ENCODE measurements at places on chromosomes 16 and 17.

DNA sequence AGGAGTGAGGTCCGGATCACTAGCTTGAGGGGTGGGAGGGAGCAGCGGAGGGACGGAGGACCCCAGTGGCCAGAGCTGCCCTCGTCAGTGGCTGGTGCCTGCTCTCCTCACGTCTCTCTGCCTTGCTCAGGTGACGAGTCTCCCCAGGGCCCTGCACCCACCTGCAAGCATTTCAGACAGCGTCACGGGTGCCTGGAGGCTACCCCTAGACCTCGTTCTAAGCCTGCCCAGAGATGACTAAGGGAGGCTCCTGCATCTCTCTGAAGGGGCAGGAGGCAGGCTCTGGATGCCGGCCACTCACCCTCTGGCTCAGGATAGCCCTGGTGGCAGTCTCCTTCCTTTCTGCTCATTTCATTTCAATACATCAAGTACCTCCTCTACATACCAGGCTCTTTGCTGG is 68.8 kb downstream of the MRC2 start:
- no peaks in the 10 kb centered on the region for H3K36me3 ChIP-seq
- DNase-seq: no peak
- no peak overlapping the region for H3K4me3 ChIP-seq
- H3K27ac ChIP-seq: no peak overlapping the region
- H3K27me3 ChIP-seq: peaks cover 9% of the 10 kb centered on the region

- H3K27ac ChIP-seq: no peak overlapping the region
- H3K4me3 ChIP-seq: no peak overlapping the region
- peaks cover 1% of the 10 kb centered on the region for H3K27me3 ChIP-seq
- no peak for DNase-seq
- no peaks in the 10 kb centered on the region for H3K36me3 ChIP-seq
- H3K4me1 ChIP-seq: no peaks in the 10 kb centered on the region
These were observed 8.8 kb downstream of the JUP start for GRCh38 chr17:41777574-41778188.

DNA sequence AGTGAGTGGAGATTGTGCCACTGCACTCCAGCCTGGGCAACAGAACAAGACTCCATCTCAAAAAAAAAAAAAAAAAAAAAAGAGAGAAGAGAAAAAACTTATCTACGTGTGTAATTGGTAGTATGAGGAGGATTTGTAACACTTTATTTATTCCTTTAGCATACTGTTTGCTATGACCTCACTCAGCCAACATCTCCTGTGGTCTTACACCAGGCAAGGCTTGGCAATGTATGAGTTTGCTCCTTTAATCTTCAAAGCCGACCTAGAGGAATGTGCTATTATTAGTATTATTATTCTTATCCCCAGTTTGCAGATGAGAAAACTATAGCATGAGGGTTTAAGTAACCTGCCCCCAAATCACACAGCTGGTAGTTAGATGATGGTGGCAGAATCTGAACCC is 35.8 kb upstream of the HAPSTR1 start:
- peaks cover 5% of the 10 kb centered on the region for H3K27me3 ChIP-seq
- no peak for DNase-seq
- H3K4me3 ChIP-seq: no peak overlapping the region
- H3K36me3 ChIP-seq: no peaks in the 10 kb centered on the region

- H3K27me3 ChIP-seq: no peaks in the 10 kb centered on the region
- no peak for DNase-seq
- no peak overlapping the region for H3K27ac ChIP-seq
- no peaks in the 10 kb centered on the region for H3K4me1 ChIP-seq
- H3K4me3 ChIP-seq: no peak overlapping the region
These were observed 25.6 kb upstream of the ABCC11 start for GRCh38 chr16:48272837-48273421.

DNA sequence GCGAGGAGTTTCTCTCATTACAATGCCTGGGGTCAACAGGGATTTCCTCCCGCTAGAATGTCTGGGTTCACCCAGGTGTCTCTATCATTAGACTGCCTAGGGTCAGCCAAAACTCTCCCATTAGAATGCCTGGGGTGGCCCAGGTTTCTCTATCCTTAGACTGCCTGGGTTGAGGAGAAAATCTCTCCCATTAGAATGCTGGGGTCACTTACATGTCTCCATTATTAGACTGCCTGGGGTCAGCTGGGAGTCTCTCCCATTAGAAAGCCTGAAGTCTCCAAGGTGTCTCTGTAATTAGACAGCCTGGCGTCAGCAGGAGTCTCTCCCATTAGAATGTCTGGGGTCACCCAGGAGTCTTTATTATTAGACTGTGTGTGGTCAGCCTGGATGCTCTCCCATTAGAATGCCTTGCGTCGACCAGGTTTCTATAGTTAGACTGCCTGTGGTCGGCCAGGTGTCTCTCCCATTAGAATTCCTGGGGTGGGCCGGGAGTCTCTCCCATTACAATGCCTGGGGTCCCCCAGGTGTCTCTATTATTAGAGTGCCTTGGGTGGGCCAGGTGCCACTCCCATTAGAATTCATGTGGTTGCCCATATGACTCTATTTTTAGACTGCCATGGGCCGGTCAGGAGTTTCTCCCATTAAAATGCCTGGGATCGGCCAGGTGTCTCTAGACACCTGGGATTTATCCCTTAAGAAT is 2272.1 kb downstream of the TP53TG3F start:
- H3K27ac ChIP-seq: no peak overlapping the region
- no peaks in the 10 kb centered on the region for H3K27me3 ChIP-seq
- no peak overlapping the region for H3K4me3 ChIP-seq
- no peaks in the 10 kb centered on the region for H3K36me3 ChIP-seq

DNA sequence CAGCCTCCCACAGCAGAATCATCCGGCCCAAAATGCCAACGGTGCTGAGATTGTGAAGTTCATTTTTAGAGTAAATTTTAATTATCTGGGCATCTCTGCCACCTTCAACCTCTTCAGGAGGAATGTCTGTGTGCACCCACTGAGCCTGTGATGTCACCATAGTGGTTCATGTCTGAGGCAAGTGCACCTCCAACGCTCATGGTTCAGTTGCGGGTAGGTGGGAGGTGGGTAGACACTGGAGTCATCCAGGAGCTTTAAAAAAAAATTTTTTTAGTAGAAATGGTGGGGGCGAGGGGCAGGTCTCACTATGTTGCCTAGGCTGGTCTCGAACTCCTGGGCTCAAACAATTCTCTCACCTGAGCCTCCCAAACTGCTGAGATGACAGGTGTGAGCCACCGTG is 1.9 kb downstream of the FLYWCH1 start:
- H3K27ac ChIP-seq: no peak overlapping the region
- peaks cover 17% of the 10 kb centered on the region for H3K4me1 ChIP-seq
- no peak for DNase-seq

DNA sequence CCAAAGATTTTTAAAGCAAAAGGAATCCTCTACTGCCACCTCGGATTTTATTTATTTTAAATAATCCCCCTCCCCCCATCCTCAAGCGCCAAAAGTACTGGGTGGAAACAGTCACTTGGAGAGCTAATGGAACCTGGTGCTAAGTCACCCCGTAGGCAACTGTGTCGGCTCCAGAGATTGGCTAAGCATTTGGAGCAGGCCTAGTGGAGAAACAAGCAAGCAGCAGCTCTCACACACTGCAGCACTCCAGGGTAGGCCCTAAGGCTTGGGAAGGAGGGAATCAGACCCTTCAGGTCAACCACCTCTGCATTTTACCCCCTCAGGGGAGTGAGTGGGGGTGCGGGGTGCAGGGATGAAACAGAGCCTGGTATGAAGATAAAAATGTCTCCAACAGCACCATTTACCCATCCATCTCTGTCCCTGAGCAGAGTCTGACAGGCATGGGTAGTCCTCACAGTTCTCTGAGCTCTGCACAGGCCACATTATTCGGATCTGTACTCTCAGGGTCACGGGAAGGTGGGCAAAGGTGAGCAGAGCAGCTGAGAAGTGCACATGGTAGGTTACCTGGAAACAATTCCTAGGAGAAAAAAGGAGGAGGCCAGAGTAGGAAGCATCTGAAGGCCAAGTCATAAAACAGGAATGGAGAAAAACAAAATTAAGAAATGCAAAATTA is 27.2 kb upstream of the STAC2 start:
- H3K36me3 ChIP-seq: peaks cover 3% of the 10 kb centered on the region
- H3K4me1 ChIP-seq: no peaks in the 10 kb centered on the region
- no peak for DNase-seq
- H3K27ac ChIP-seq: no peak overlapping the region

DNA sequence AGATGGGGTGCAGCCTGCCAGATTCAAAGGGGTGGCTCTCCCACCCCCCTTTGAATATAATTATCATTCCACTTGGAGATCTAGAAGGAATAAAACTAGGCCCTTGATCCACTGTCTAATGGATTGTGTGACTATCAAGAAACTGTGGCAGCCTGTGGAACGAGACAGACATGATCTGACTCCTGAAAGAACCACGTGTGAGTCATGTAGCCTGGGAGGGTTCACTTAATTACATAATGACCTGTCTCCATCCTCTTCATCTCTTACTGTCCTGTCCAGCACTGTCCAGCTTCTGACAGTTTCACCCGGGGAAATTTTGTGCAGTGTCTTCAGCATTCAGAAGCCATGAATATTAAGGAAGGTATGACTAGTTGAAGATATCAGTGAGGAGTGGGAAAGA is 43.3 kb upstream of the CDH13 start:
- no peaks in the 10 kb centered on the region for H3K27me3 ChIP-seq
- no peak overlapping the region for H3K4me3 ChIP-seq
- H3K36me3 ChIP-seq: no peaks in the 10 kb centered on the region
- no peaks in the 10 kb centered on the region for H3K4me1 ChIP-seq
- DNase-seq: no peak

DNA sequence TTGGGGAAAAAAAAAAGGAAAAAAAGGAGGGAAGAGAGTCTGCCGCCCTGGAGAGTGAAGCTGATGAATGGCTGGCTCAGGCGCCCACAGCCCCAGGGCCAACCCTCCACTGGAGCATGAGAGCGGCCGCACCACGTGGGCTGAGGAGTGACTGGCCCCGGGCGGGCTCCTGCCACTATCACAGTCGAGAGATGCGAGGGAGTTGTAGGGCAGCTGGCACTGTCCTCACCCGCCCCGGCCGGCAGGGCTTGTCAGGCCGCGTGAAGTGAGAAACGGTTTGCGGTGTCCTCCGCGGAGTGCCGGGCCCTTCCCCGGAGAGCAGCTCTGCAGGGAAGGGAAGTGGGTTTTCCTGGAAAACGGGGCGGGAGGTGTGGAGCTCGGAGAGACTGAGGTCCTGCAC is 45.9 kb downstream of the JPH3 start:
- no peak overlapping the region for H3K27ac ChIP-seq
- H3K36me3 ChIP-seq: no peaks in the 10 kb centered on the region
- no peak overlapping the region for H3K4me3 ChIP-seq
- H3K4me1 ChIP-seq: no peaks in the 10 kb centered on the region

- no peaks in the 10 kb centered on the region for H3K27me3 ChIP-seq
- peak overlapping the region; percentile 91 for H3K27ac ChIP-seq
- peaks cover 24% of the 10 kb centered on the region for H3K4me1 ChIP-seq
- DNase-seq: peak; percentile 47
- H3K36me3 ChIP-seq: peaks cover 14% of the 10 kb centered on the region
These were observed 17.5 kb upstream of the C17orf78 start for GRCh38 chr17:37358098-37358829.

- no peak overlapping the region for H3K4me3 ChIP-seq
- H3K27ac ChIP-seq: no peak overlapping the region
- no peaks in the 10 kb centered on the region for H3K4me1 ChIP-seq
These were observed 19.5 kb upstream of the CPHXL start for GRCh38 chr16:75745823-75746222.

GRCh38 chr17:39139161-39139511 is 12.3 kb downstream of the PLXDC1 start:
- peaks cover 4% of the 10 kb centered on the region for H3K4me1 ChIP-seq
- DNase-seq: no peak
- H3K27ac ChIP-seq: no peak overlapping the region
- H3K27me3 ChIP-seq: no peaks in the 10 kb centered on the region
- no peak overlapping the region for H3K4me3 ChIP-seq

DNA sequence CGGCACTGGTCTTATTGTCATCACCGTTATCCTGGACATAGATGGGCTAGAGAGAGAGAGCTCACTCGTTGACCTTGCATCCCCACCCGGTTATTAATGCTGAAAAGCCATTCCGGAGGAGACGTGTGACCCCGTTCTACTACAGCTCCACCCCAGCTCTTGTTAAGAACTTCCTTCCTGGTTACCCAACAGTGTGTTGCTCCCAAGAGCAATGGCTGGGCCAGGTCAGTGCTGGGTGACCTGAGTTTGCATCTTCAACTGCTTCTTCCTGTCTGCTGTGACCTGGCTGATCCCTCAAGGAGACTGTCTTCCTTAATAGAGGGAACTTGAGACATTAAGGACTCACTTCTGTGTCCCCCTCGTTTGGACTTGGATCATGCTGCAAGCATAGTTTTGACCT is 96.1 kb upstream of the SDK2 start:
- H3K36me3 ChIP-seq: no peaks in the 10 kb centered on the region
- DNase-seq: no peak

DNA sequence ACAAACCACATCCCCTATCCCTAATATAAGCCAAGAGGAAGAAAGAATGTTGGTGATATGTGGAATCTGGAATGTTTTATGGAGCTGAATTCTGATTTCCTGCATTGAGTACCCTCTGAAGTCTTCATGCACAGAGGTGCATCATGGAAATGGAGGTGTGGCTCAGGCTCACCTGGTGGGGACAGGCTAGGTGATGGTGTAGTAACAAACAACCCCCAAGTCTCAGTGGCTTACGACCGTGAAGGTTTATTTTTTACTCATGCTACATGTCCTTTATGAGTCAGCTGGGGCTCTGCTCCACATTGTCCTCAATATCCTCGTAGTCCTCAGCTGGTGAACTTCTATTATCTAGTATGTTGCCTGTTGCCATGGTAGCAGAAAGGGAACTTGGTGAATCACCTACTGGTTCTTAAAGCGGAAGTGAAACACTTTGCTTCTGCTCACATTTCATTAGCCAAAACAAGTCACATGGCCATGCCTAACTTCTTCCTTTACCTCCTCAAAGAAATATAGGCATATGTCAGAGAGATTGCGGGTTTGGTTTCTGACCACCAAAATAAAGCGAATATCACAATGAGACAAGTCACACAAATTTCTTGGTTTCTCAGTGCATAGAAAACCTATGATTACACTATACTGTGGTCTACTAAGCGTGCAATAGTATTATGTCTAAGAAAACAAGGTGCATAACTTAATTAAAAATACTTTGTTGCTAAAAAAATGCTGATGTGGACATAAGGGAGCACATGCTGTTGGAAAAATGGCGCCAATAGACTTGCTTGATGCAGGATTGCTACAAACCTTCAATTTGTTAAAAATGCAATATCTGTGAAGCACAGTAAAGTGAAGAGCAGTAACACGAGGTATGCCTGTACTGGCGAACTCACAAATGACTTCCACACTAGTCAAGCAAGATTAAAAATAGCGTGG is at the start of gene PMFBP1:
Gene PMFBP1 (minus strand): TSS at position 51 of the 930 bp plus-strand sequence. CDS start 947 bp downstream, outside the sequence.
- peaks cover 19% of the 10 kb centered on the region for H3K4me1 ChIP-seq
- H3K27me3 ChIP-seq: no peaks in the 10 kb centered on the region
- peak; percentile 29 for DNase-seq

- no peaks in the 10 kb centered on the region for H3K27me3 ChIP-seq
- peaks cover 2% of the 10 kb centered on the region for H3K36me3 ChIP-seq
- peak overlapping the region; percentile 89 for H3K4me3 ChIP-seq
These were observed 647 bp downstream of the FBXL20 start for GRCh38 chr17:39400547-39401411.

- peaks cover 37% of the 10 kb centered on the region for H3K27me3 ChIP-seq
- DNase-seq: no peak
These were observed 2.5 kb downstream of the GPRC5B start for GRCh38 chr16:19882186-19882585.
